ENCODE measurements at places on chromosomes 2 and 18.

DNA sequence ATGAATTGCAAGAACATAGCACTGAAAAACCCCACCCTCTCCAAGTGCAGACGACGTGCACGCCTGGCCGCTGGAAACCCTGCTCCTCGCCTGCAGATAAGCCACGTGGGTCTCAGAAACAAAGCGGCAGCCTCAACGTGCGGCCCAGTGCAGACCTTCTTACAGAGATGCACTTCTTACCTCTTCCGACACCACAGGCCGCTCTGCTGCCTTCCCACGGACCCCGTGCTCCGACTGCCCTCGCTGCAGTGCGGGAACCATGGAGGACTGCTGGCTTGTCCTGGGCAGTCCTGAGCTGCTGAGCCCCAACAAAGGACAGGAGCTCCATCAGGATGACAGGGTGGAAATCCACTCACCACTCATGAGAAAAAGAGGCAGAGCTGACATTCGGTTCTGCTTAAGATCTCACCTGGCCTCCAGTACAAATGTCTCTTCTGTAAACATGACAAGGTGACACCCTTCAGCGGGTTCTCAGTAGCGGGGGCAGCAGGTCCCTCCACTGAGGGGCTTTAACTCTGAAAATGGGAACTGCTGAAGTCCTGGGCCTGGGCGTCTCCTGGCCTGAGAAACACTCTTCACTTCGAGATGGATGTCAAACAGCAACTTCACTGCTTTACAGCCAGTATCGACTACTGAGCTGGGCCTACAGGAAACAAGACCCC is 6.2 kb downstream of the COPS9 start:
- no peak for DNase-seq

- no peak for DNase-seq
Observed at GRCh38 chr2:9091811-9092210, 88.3 kb upstream of the MBOAT2 start.

DNA sequence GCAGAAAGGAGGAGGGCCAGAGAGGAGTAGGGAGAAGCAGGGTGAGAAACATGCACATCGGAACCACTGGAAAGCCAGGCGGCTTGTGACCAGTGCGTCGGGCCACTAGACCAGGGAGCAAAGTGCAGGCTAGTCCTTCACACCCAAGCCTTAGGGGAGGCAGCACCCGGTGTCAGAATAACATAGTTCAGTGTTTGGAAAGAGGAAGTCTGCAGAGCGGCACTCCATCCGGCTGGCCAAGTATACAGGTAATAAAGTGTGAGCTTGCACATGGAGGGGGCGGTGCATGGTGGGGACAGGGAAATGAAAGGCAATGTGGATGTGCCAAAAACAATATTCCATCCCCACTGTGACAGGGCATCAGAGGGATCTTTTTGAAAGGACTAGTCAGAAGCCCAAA is 69.7 kb downstream of the ZNF521 start:
- DNase-seq: no peak

GRCh38 chr2:114346658-114347057 is 95.8 kb upstream of the DPP10 start:
- DNase-seq: no peak

DNA sequence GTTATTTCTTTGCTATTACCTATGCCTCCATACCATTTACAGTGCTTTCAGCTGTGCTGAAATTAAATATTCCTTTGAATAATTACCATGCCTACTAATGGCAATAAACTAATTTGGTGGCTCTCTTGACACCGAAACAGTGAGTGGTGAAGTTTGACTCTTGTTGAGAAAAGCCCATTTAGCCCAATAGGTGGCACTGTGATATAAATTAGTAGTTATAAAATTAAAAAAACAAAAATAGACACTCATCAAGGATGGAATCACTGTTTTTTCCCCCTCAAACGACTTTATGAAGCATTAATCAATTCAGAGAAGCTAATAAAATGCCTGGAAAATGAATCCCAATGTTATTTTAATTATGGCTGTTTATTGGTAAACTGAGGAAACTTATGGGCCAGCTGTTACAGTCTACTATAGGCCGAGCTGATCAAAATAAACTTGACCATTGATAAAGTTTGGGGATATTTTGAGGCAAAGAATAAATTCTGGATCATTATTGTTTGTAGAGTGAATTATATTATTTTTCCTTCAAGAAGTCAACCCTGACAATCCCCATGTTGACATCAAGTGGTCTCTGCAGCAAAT is 339.6 kb downstream of the TRIB2 start:
- DNase-seq: no peak

- DNase-seq: no peak
Observed at GRCh38 chr2:66526180-66526579, 91.3 kb downstream of the MEIS1 start.

DNA sequence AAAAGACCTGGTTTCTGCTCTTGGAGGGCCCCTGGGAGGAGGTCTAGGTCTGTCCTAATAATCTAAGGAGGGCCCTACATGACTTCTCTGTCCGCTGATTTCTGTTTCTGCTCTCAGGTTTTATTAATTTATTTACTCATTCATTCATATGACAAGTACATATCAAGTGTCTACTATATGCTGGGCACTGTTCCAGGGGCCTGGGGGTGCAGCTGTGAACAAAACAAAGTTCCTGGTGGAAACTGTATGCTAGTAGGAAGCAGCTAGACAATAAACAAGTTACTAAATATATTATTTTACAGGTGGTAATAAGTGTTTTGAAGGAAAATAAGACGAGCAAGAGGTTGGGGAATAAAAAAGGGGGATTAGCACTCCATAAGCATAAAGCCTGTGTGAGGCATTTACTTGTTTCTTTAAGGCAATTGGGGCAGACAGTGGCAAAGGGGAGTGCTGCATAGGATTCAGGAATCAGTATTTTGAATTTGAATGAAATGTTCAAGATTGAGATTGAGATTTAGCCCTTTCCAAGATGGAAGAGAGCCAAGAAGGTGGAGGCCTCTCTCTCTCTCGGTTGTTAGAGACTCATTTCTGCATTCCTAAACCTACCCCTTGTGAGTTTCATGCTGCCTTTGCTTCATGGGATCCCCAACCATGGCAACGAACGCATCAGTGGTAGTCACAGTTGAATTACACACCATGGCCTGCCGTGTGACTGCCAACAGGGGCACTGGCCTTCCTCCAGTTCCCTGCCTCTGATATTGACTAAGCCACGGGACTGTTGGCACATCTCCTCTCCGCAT is 28.3 kb downstream of the DRC1 start:
- no peak for DNase-seq

DNA sequence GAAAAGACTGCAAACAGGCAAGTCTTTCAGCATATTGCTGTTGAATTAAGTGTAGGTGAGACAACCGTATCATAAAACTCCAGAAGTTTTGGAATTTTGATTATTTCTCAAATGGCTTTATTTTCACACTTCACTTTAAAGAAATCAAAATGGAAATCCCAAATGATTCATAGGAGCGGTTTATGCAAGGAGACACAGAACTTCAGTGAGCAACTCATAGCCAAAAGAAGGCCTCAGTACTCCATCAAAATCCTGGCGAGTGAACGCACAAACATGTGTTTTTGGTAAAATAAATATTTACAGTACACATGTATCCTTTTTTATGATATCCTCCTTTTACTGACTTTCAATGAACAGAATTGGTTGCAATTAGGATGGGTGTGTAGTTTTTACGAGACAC is 140.4 kb upstream of the APCDD1 start:
- no peak for DNase-seq

- no peak for DNase-seq
Observed at GRCh38 chr2:206527153-206527552, 83.8 kb downstream of the ADAM23 start.

DNA sequence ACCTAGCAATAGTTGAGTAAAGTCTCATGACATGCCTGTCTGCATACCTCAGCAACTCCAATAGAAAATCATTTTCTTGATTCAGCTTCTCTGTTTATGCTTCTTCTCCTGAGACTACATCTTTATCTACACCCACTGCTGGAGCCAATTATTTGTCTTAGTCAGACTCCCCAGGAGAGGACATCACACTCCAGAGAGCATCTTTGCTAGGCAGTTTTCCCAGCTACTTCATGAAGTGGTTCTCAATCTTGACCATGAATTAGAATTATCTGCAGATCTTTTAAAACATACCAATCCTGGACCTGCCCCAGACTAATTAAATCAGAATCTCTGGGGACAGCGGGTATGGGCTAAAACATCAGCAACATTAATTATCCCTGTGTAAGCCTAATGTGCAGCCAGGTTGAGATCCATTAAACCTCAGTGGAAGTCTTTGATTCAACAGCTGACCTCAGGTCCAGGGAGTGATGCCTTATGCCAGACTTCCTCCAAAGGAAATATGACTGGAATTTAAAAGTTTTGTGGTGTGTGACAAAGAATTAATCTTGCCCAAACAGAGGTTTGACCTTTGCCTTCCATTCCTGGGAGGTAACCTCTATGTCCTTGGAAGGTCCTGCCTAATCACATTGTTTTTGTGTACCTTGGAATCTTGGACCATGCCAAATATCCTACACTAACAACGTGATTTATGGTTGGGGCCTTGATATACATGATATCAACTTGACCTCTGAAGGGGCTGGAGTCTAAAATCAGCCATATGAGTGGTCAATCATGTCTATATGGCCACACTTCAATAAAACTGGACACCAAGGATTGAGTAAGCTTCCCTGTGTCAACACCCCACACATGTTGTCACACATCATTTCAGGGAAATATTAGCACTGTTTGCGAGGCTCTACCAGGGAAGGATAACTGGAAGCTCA is 99.3 kb upstream of the DNAJC10 start:
- no peak for DNase-seq

- DNase-seq: no peak
Observed at GRCh38 chr18:21387886-21388285, 145.9 kb downstream of the GREB1L start.

GRCh38 chr18:47118981-47119380 is 31.3 kb downstream of the HDHD2 start:
- no peak for DNase-seq

- DNase-seq: no peak
Observed at GRCh38 chr18:76486038-76486437, 9.0 kb downstream of the ZNF516 start.

DNA sequence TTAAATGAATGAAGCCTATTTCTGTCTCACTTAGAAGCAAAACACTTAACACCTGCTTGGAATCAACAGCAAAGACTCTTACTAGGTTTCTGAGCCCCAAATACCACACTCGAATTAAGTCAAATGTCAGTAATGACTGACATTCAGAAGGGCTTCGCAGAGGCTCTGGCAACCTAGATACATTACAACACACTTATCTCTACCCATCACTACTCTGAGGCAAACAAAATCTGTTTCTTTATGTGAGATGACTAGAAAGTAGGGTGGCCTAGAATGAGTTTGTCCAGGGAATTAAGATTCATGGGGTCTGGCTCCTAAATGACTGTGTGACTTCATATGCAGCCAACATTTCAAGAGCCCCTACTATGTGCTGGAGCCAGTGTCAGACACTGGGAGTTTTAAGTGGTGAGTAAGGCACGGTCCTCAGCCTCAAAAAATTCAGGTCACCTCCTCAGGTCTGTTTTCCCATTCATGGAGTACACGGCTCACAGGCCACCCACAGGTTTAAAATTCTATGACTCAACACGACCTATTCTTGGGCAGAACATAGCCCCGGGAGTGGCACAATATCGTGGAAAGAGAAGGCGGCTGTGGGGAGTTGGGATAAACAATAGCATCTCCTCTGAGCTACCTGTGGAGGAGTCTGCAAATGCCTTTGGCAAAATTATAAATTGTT is 150.3 kb upstream of the ZFP36L2 start:
- DNase-seq: no peak

GRCh38 chr2:208183526-208183925 is 6.3 kb downstream of the C2orf80 start:
- no peak for DNase-seq

GRCh38 chr2:86371527-86371926 is 34.1 kb upstream of the REEP1 start:
- no peak for DNase-seq

DNA sequence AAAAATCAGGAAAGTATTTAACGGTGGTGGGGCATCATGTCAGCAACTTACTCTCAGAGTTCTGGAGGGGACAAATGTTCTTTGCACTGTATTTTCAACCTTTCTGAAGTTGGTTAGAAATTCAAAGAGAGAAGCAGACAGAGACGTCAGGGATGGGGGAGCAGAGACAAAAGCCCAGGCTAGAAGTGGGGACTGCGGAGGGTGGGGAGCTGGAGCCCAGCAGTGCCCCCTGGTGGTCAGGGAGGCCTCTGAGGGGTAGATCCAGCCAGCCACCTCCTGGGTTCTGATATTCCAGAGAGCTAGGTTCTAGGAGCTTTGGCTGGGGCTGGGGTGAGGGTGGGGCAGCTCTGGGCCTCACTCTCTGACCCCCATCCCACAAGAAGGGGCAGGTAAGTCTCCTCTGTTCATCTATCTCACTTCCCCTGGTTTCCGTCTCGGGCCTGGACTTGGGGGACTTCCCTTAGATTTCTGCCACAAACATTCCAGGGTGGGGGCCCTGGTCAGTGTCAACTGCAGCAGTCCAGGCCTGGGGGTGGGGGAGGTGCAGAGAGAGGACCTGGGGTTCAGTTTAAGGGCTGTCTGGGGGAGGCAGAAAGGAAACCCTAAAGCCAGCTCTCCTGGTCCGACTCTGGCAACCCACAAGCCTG is 8.9 kb downstream of the TNS1 start:
- no peak for DNase-seq

GRCh38 chr18:13239171-13239956 is 20.8 kb downstream of the LDLRAD4 start:
- no peak for DNase-seq

GRCh38 chr2:67802291-67802690 is 260.5 kb downstream of the C1D start:
- DNase-seq: no peak

DNA sequence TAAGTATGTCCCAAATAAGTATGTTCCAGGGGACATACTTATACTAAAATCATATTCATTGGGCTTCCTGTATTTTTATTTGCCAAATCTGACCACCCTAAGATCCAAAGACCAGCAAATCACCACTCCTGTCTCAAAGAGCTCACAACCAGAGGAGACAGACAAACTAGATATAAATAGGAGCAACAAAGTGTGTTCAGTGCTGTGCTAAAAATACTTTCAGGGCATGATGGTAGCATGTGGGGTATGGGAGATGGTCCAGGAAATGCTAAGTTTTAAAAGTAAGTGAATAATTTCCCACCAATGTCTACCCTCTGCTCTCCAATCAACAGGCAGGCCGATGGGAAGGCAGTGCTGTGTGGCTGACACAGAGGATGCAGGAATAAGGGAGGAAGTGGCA is 87.1 kb downstream of the C1QL2 start:
- no peak for DNase-seq

Measured in thoracic aorta (tissue), 2 donors.